ENCODE measurements at places on chromosomes 5 and 9.

DNA sequence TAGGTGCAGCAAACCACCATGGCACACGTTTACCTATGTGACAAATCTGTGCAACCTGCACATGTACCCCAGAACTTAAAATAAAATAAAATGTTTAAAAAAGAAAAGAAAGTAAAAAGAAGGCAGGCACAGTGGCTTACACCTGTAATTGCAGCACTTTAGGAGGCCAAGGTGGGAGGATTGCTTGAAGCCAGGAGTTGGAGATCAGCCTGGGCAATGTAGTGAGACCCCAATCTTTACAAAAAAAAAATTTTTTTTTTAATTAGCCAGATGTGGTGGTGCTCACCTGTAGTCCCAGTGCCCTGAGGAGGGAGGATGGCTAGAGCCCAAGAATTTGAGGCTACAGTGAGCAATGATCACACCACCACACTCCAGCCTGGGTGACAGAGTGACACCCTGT is 12.5 kb upstream of the LHFPL2 start:
- DNase-seq, result no peak

- DNase-seq, result peak; percentile 38
These were observed 34.2 kb upstream of the HSD17B4 start for GRCh38 chr5:119417891-119418605.

GRCh38 chr5:179292202-179292601 is 53.1 kb downstream of the ADAMTS2 start:
- DNase-seq, result no peak

GRCh38 chr5:64685866-64686265 is 4.4 kb upstream of the SHISAL2B start:
- DNase-seq, result no peak

- DNase-seq, result no peak
These were observed 152.5 kb downstream of the DMRT2 start for GRCh38 chr9:1202512-1203280.

- DNase-seq, result no peak
These were observed 75.6 kb downstream of the DCP2 start for GRCh38 chr5:113052041-113052795.

DNA sequence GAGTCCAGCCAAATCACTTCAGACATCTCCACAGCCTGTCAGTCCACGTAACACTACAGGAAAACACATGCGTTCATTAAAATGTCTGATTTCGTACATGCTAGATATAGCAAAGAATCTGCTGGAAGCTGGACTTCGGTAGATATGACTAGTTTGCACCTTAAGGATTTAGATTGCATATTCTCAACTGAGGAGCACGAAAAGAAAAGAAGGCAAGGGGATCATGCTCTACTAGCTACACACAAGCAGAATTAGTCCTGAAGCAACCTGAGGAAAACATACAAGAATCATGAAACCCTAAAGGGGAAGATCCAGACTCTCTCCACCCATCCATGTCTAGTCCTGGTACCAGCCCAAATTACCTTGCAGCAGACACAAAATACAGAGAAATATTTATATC is 36.1 kb upstream of the SSBP2 start:
- no peak for DNase-seq

DNA sequence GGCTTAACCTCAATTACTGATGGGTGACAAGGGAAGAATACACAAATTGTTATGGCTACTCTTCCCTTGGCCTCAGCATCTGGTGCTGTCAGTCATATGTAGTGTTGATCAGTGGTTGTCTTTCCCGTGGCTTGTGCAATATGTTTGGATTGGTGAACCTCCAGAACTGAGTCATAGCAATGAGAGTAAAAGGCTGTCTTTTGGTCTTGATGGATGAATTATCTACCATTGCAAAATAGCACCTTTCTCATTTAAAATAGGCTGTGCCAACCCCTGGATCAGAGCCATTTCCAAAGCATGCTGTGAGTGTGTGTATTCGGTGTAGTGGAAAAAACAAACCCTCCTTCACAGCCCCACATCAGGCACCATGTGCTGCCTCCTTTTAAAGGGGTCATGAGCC is 14.6 kb upstream of the F2R start:
- DNase-seq, result no peak

GRCh38 chr5:8347984-8348383 is 479.0 kb downstream of the MTRR start:
- DNase-seq, result no peak

- no peak for DNase-seq
These were observed 59.9 kb downstream of the CAVIN4 start for GRCh38 chr9:100637787-100638186.

DNA sequence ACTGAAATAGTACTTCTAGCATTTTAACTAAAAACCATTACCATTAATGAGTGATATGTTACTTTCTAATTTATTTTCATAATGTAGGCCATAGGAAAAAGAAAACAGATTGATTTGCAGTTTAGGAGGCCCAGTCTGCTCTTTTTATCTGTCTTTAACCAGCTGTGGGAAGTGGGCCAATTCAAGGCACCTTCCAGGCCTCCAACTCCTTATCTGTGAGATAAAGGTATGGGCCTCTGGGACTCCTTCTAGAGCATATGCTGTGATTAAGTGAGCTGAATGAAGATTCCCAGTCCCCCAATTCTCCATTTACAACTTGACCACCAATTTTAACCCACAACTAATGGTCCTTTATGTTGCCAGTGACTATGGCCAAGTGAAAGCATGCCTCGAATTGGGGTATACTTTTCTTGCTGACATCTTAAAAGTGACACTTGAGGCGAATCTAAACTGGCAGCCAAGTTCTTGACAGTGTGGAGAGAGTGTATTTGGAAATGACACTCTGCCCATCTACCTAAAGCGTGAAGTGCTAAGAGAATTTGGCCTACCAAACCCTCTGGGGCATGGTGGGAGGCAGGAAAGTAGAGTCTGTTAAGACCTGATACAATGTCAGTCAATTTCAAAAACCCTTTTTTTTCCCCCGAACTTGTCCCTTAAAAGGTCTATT is 88.3 kb downstream of the PIK3R1 start:
- no peak for DNase-seq

- no peak for DNase-seq
These were observed 40.7 kb downstream of the SECISBP2 start for GRCh38 chr9:89358985-89359384.

DNA sequence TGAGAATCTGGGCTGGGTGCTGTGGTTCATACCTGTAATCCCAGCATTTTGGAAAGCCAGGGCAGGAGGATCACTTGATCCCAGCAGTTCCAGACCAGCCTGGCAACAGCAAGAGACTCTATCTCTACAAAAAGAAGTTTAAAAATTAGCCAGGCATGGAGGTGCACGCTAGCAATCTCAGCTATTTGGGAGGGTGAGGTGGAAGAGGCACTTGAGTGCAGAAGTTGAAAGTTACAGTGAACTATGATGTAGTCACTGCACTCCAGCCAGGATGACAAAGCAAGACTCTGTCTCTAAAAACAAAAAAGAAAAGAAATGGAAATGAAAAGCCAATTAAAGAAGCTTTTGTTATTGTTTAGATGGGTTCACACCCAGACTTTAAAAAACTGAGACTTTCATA is 131.6 kb upstream of the RASA1 start:
- no peak for DNase-seq

DNA sequence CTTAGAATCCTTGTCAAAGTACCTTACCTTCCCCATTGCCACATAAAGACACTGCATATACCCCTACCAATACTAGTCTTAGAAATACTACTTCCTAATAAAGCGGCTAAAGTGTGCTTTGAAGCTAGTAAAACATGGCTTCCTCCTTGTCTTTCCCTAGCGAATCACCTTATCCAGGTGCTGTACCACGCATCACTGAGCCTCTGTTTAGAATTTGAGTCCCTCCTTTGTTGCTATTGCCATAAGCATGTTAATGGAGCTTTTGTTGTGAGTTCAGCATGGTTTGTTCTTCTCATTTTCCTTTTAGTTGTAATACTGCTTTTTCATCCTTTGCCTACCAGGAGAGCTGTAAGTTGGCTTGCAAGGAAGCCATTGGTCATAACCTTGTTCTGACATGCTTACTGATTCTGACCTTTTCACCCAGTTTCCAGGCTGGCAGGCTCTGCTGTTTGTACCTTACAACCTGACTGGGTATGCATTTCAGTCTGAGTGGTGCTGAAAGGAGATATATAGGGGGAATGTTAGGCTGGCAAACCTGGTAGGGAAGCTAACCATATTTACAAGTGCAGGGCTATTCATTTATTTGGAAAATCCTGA is 49.8 kb downstream of the LMNB1 start:
- no peak for DNase-seq

- no peak for DNase-seq
These were observed 1753.5 kb downstream of the EFNA5 start for GRCh38 chr5:105917189-105917588.

DNA sequence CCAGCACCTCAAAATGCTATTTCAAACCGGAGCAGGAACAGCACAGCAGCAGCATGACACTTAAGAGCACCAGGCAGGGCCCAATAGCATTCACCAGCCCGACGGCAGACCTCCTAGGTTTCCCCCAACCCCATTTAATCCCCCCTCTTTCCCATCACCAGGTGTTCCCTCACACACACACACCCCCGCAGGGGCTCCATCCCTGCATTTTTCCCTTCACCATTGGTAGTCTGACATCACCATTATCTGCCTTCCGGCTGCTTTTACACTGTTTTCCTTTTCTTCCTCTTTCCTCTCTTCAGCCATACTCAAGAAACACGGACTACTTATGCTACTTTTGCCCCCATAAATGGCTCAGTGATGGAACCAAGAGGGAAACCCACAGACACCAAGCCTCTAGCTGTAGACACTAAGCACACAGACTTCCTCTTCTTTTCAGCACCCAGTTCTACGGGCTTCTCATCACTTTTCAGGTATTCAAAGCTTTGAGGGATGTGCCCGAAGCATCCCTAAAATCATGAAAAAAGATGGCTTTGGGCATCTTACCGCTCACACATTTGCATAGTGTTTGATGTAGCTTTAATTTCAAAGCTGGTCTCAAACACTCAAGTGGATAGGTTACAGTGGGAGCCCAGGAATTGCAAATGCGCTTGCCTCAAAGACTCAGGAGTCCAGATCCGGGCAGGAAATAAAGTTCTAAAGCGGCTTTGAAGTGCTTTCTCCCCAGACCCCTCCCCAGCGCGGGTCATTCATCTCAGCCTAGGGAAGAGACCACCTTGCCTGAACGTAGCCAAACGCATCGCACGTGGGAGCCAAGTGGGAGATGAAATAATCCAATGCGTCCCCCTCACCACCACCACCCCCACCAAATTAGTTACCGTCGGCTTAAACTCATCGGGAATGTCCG is 141.5 kb downstream of the TSSK1B start:
- no peak for DNase-seq

- DNase-seq, result no peak
These were observed 54.0 kb downstream of the SECISBP2 start for GRCh38 chr9:89372230-89372816.

DNA sequence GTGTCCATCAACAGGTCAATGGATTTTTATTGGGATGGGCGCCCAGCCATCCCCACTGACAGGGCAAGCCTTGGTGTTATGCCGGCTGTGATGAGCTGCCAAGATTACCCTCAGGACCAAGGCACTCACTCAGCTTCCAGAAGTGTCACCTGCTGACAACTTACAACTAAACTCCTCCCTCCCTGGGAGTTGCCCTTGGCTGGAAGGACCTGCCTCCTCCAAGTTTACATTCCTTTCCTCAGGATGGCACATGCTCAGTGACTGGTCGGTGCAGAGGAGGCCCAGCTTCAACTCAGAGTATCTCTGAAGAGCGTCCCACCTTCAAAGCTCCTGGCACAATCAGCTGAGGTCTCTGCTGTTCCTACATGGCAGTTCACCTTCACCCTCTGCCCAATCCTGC is 52.5 kb upstream of the ZBTB43 start:
- no peak for DNase-seq

DNA sequence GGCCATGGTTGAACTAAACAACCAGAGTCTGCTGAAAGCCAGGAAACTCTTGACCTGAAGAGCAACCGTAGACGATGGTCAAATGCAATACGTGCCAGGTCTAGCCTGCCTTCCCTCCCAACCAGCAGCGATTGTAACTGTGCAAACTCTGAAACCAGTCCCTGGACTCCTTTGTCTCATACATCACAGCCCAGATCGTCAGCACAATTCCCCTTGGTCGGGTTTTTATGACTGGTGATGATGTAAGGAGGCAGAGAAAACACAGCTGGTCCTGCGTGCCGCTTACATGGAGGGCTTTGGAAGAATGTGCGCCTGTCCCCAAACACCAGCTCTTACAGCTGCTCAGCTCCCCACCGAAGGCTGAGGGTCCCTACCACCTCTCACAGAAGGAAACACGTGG is 24.6 kb downstream of the SMIM23 start:
- no peak for DNase-seq

- no peak for DNase-seq
These were observed 84.1 kb upstream of the IRX1 start for GRCh38 chr5:3511519-3511918.

DNA sequence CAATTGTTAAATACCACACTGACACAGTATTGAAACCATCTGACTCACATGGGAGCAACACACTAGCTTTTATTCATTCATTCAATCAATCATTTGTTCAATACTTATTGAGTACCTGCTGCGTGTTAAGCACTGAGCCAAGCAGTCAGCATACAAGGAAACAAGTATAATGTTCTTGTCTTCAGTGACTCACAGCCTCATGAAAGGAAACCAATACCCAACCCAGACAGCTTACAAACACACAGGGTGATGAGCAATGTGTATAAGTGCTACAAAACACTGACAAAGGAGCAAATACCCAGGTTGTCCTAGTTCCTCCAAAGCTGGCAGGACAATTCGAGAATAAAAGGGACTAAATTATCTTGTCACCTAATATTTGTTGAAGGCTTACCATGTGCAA is 67.6 kb upstream of the RASEF start:
- DNase-seq, result no peak

DNA sequence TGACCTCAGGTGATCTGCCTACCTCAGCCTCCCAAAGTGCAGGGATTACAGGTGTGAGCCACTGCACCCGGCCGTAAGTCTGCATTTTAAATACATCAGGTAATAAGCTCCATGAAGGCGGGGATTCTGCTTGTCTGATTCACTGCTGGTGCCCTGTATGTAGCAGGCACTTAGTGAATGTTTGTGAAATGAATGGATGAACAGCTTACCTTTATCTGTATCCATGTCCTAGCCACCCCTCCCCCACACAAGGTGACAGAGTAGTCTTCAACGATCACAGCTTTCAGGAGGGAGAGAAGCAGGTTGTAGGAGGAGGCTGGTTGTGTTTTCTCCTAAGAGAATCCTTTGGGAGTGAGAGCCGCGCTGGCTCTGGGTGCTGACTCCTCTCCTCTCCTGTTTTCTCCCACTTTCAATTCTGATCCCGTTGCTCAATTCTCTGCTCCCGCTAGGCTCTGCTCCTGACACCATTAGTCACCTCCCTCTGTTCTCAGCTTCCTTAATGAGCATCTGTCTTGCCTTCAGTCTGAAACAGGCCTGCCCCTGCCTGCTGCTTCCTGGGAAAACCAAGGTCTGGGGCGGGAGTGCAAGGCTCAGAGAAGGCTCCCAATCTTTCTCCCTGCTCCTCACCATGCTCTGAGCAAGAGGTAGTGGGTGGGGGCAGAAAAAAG is 88.8 kb upstream of the CTNNA1 start:
- peak; percentile 33 for DNase-seq

Data from GM04504 (cell line).